ENCODE measurements at places on chromosomes 11 and 22.

DNA sequence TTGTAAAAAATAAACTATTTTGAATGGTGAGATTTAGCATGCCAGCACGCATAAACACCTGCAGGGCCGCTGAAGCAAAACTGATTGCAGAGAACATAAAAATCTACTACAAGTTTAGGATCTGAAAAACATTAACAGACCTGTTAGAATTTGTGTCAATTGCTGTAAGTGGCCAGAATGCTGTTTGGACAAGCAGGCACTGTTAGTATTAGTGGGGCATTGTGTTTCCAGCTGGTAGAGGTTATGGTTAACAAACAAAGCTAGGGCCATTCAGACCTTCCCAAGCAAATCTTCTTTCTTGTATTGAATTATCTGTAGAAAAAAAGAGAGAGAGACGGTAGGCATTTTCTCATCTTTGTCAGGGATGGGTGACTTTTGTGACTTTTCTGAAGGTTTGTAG is 57.6 kb upstream of the OLFML1 start:
- no peak for DNase-seq

- DNase-seq = no peak
Measured at GRCh38 chr11:131606811-131607335, 236.5 kb downstream of the NTM start.

DNA sequence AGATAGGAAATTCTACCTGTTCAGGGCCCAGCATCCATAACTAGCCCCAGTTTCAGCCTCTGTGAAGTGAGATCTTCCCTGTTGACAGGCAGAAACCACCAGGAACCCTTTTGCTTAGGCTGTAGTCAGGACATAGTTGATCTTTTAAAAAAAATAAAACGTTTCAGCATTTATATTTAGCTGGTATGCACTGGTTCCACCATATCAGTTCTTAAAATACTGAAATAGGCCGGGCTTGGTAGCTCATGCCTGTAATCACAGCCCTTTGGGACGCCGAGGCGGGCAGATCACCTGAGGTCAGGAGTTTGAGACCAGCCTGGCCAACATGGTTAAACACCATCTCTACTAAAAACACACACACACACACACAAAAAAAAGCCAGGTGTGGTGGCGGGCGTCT is 35.3 kb downstream of the GALNT18 start:
- DNase-seq = no peak

DNA sequence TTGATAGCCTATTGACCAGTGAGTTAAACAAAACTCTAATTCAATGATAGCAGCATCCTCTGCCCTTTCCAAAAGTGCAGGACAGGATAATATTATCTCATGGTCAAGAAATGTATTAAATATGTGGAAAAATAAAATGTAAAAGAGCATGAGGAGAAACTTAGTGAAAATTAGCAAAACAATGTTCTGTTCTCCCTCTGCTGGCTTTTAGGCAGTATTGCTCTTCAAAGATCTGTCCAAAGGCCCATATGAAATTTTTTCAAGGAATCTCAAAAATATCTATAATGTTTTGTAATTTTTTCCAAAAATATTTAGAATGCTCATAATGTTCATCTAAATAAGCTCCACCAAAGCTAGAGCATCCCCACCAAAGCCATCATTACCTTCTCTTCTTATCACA is 8.3 kb upstream of the ARL14EP start:
- DNase-seq = no peak

GRCh38 chr11:3920148-3920852 is 64.8 kb downstream of the STIM1 start:
- DNase-seq = no peak

- DNase-seq = no peak
Measured at GRCh38 chr11:108846009-108846408, 181.1 kb downstream of the DDX10 start.

- no peak for DNase-seq
Measured at GRCh38 chr11:44367452-44367851, 57.5 kb upstream of the ALX4 start.

DNA sequence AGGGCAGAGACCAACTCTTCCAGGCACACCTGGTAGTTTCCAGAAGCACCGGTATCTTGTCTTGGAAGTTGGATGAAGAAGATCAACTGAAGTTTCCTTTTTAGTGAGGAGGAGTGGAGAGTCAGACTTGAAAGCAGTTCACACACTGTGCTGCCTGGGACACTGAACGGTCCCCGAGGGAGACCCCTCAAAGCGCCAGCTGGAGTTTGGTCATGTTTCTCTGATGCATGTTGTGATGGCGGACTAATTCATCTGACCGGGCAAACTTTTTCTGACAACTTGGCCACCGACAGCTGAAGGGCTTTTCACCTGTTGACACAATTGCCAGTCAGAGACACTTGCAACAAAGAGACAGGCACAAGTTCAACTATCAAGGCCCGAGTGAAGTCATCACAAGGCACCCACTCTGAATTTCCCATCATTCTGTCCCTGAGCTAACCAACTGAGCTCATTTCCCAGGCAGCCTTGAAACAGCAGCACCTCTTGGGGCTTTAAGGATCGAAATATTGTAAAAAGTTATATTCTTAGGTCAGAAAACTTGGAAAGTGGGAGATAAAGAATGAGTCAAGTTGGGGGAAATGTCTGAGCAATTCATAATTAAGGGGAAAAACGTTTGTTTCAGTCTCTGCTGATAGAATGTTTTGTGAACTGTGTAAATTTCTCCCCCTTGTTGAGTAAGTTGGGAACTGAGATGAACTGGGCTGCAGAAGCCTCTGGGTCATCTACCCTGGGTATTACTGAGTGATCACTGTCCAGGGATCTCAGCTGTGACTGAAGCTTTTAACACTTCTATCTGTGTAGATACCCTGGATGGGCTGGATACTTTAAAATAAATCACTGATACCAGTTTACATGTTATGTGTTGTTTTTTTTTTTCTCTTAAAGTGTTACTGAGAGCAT is 46.2 kb downstream of the WT1 start:
- DNase-seq = no peak

GRCh38 chr11:35962369-35963138 is 18.7 kb downstream of the LDLRAD3 start:
- DNase-seq = no peak

DNA sequence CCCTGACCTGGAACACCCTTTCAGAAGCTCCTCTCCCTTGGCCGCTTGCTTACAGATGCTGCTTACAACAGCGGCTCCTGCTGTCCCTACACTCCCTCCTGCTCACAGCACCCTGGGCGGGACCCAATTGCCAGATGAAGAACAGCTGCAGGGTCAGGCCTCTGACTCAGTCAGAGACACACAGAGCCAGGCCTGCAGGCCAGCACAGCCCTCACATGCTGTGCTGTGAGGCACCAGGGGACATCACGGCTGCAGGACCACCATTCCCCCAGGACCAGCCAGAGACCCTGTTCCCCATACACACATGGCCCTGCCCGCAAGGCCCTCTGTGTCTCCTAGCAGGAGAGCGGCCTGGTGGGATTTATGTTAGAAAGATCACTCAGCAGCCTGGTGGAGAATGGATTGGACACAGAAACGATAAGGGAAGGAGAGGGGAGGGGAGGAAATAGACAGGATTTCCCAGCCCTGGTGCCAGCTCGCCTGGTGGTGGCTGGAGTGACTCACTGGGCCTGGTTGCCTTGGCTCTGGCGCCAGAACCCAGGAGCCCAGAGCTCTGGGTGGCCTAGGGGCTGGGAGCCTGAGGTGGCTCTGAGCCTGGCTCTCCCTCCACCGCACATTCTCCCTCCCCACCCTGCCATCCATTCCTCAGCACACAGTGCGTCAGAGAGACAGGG is 6.7 kb downstream of the CAPN5 start:
- no peak for DNase-seq

Measured in naive thymus-derived CD4-positive, alpha-beta T cell (primary cell).